ENCODE measurements at places on chromosomes 3 and 15.
A peak's percentile ranks its signal among the peaks of the same experiment; 100 is the strongest.

- no peak for DNase-seq
Observed at GRCh38 chr15:76235186-76235826, 76.0 kb downstream of the ETFA start.

- no peak for DNase-seq
Observed at GRCh38 chr15:56471440-56472069, 6.6 kb upstream of the MNS1 start.

DNA sequence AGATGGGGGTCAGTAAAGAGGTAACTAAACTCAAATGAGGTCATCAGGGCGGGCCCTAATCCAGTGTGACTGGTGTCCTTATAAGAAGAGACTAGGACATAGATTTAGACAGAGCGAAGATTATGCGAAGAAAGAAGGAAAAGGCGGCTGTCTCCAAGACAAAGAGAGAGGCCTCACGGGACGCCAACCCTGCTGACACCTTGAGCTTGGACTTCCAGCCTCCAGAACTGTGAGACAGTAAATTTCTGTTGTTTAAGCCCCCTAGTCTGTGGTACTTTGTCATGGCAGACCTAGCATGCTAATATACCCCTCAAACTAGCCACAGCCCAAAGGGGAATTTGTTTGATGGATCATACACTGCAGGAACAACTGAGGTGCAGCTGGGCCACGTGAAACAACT, 183.0 kb downstream of the ABHD5 start:
- DNase-seq = no peak

GRCh38 chr3:49566312-49566711, 12.0 kb downstream of the BSN start:
- DNase-seq = no peak

DNA sequence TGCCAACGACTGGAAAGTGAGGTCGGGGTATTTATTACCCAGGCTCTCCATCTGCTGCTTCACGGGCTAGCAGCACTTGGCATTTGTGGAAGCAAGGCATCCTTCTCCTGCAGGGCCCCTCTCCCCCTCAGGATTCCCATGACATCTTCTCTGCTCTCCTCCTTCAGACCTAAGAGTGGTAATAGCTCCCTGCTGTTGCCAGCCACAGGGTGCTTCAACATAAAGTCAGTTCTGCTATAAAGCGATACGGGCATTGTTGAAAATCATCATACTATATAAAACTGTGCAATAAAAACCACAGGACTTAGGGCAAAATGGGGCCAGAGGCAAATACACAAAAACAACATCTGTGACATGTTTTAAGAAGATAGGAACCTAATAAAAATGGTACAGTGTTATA, 391.8 kb upstream of the ADAMTS9 start:
- no peak for DNase-seq

GRCh38 chr3:36911990-36912804, 32.7 kb downstream of the TRANK1 start:
- peak; percentile 41 for DNase-seq

DNA sequence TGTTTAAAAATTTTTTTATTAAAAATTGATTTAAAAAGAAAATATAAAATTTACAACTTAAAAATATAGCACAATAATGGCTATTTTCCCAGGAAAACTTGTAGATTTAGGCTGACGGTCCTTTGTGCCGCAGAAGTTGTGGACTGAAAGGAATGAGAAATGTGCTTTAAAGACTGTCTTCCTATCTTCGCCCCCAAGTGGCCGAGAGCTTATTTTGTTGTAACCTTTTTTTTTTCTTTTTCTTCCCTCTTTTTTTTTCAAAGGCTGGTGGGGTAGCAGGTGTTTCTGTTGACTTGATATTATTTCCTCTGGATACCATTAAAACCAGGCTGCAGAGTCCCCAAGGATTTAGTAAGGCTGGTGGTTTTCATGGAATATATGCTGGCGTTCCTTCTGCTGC, 15.5 kb downstream of the SLC25A26 start:
- no peak for DNase-seq

- no peak for DNase-seq
Observed at GRCh38 chr15:89358435-89358754, 23.8 kb upstream of the POLG start.

DNA sequence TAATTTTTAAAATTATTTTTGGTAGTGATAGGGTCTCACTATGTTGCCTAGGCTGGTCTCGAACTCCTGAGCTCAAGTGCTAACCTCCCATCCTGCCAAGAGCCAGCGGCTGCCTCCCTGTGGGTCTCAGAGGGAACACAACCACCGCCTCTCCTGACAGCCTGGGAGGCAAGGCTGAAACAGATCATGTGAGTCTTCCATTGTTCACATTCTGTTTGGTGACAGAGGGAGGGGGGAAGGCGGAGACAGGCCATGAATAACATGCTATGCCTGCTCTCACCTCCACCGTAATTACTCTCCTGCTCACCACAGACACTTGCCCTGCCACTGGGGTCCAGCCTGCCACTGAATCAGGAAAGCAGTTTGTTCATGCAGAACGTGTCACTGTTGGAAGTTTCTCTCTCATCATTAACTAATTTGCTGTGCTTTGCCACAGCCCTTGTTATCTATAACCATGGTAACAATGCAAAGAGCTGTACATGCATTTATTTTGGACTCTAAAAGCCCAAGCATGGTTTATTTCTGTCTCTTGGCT, 78.4 kb upstream of the RASGRF1 start:
- no peak for DNase-seq

DNA sequence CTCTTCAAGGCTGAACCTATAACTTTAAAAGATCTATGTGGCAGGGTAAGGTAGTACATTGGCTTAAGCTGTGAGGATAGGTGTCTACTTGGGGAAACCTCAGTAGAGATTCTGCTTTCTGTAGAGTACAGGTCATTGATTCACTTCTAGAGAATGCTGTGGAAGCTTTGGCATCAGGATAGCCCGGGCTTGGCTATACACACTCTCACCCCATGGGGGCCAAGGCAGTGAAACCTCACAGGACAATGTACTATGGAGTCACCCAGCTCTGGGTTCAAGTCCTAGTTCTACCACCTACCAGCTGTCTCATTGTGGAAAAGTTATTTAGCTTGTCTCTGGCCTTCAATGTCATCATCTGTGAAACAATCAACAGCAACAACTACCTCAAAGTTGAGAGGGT, 9.0 kb downstream of the MTFMT start:
- DNase-seq = no peak

- no peak for DNase-seq
Observed at GRCh38 chr3:24168977-24169376, 223.9 kb downstream of the NR1D2 start.

GRCh38 chr3:115281697-115282675, 134.9 kb upstream of the ZBTB20 start:
- no peak for DNase-seq

GRCh38 chr3:46931631-46932331, 44.8 kb downstream of the CCDC12 start:
- DNase-seq = no peak

- no peak for DNase-seq
Observed at GRCh38 chr15:80609091-80609490, 86.0 kb upstream of the ABHD17C start.

Measured in activated naive CD4-positive, alpha-beta T cell treated with anti-CD3 and anti-CD28 coated beads, Interleukin-2, amount 50 U/mL, for 16 hours (primary cell).